ENCODE measurements at places on chromosomes 5 and 9.

DNA sequence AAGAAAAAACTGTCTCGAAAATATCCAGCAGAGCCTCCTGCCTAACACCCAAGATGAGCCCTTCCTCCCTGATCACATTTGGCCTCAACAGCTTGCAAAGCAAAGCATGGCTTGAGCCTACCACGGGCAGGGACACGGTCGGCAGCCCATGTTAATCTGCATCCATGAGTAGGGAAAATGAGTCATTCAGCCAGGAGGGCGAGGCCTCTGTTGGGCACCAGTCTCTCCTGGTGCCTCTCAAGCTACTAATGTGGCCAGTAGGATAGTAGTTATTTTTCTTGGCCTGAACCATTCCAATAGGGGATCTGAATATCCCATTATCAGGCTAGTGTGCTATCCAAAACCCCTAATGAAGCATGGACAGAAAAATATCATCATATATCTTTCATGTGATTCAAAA is 43.0 kb upstream of the SHB start:
- no peak for DNase-seq

DNA sequence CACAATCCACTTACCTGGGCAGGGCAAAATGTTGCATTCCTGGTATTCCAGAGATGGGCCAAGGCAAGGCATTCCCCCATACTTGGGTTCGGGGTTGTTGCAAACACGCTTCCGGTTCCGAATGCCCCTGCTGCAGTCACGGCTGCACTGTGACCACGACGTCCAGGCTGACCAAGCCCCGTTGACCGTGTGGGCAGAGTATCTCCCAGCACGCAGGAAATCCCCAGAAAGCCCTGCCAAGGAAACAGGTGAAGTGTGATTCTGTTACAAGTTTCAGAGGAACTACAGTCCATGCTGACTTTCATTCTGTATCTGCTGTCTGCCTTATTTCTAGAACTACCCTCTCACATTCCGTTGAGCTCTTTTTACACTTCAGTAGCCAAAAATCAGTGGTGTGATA is 483.0 kb downstream of the SEMA5A start:
- no peak for DNase-seq

- DNase-seq: no peak
Measured at GRCh38 chr5:147397616-147398015, 112.3 kb downstream of the DPYSL3 start.

DNA sequence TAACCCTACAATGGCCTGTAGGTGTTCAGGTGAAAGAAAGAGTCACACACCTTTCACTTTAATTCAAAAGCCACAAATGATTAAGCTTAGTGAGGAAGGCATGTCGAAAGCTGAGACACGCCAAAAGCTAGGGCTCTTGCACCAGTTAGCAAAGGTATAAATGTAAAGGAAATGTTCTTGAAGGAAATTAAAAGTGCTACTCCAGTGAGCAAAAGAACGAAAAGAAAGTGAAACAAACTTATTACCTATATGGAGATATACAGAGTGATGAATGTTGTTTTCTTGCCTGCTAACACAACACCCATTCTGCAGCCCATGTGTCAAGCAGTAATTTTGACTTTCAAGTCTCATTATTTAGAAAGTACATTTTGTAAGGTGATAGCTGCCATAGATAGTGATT is 254.2 kb upstream of the SLC24A2 start:
- DNase-seq: no peak

DNA sequence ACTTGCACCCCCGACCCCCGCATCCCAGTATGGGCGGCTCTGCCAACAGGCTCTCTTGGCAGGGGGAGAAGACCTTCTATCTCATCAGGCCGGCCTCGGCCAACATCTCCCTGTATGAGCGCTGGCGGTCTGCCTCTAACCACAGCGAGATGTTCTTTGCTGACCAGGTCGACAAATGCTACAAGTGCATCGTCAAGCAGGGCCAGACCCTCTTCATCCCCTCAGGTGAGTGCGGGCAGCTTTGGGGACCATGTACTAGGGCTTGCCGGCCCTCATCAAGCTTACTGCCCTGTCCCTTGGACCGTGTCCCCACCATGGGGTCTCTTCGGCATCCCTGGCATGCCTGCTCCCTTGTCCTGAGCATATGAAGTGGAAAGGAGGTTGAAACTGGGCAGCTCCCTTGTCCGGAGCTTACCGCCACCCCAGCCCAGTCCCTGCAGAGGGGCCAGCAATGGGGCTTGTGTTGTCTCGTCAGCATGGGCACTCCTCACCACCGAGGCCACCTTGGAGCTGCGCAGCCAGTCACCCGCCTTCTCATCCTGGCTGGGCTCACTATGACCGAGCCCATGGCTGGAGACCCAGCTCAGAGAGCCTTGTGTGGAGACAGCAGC is 78.1 kb downstream of the PHF2 start:
- no peak for DNase-seq

GRCh38 chr9:75333624-75334023 is 245.3 kb downstream of the OSTF1 start:
- DNase-seq: no peak

GRCh38 chr5:40678460-40679147 is 1.1 kb upstream of the PTGER4 start:
- DNase-seq: no peak

DNA sequence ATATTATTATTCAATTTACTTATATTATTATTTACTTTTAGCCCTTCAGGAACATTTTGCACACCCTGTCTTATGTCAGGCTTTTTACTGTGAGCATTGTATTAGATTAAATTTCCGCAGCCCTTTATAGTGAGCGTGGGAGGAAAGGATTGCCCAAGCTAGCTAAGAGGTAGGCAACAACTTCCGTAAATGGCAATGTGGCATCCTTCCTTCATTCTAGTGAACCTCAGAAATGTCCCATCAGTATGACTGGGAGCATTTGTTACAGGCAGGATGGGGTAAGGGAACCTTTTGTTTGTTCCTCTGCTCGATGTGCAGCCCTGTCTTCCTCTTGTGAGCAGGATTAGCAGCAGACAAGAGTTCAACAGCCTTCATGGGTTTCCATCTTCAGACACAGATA is 6.2 kb upstream of the CD180 start:
- DNase-seq: no peak

GRCh38 chr5:142981886-142982820 is 212.0 kb downstream of the ARHGAP26 start:
- DNase-seq: no peak
